Stimulated activated CD4-positive, alpha-beta T cell treated with anti-CD3 and anti-CD28 coated beads, Interleukin-1b, Interleukin-23, amount 100 ng/mL, for 48 hours (primary cell): ENCODE measurements at places on chromosomes 5 and 9.

- DNase-seq, result no peak
These were observed 1312.6 kb upstream of the DMAC1 start for GRCh38 chr9:9112001-9112720.

DNA sequence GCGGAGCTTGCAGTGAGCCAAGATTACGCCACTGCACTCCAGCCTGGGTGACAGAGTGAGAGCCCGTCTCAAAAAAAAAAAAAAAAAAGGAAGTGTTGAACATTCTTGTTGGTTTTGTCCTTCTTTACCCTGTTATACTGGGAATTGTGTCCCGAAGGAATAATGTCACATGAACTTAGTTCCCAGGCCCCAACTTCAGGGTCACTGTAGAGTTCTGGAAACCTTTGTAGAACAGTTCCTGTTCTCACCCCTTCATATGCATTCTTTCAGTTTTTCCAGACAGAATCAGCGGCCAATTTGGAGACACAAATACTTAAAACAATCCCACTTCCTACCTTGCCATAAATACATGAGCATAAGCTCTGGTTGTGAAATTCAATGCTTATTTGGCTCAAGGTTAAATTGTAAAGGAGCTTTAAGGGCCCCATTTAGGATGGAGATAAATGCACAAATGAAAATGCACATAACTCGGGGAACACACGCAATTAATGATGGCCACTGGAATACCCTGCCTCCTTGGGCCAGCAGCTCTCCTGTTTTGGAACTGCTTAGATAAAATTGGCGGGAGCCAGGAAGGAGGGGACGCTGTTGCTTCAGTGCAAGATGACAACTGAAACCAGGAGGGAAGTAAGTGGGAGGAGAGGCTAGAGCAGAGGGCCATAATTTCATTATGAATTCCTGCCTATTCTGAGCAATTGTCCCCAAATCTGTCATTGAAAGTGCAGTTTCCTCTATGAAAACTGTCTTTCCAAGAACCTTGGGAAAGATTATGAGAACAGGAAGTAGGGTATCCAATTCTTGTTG is 153.7 kb downstream of the FGF1 start:
- no peak for DNase-seq

DNA sequence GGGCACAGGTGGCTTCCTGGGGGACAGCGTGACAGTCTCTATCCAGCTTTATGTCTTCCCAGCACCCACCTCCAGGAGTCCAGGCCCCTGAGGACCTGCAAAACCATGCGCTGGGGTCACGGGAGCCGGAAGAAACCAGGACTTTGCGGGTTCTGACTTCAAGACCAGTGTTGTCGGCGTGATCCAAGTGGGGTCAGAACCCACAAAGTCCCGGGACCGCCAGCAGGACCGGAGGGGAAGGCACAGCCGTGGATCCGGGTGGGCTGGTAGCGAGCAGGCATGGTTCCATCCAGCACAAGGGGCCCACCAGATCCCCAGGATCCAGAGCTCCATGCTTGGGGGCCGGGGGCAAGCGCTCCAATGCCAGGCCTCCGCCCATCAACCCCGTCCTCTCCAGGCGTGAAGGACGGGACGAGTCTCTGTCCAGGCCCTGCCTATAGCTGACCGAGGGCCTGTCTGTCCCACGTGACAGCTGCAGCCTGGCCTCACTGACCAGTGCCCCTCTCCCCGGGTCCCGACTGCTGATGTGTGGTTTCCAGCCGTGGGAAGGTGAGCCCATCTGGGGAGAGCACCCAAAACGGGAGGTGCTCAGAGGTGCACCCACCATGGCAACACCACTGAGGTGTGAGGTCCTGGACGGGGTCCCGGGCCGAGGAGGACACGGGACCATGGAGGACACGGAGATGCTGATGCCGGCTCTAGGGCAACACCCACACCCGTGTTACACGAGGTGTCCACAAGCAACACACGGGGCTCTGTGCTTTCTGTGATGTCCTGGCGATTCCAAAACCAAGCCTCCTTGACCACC is 48.9 kb downstream of the SLC12A7 start:
- DNase-seq, result no peak

GRCh38 chr9:79610791-79611614 is 39.2 kb downstream of the TLE4 start:
- no peak for DNase-seq

DNA sequence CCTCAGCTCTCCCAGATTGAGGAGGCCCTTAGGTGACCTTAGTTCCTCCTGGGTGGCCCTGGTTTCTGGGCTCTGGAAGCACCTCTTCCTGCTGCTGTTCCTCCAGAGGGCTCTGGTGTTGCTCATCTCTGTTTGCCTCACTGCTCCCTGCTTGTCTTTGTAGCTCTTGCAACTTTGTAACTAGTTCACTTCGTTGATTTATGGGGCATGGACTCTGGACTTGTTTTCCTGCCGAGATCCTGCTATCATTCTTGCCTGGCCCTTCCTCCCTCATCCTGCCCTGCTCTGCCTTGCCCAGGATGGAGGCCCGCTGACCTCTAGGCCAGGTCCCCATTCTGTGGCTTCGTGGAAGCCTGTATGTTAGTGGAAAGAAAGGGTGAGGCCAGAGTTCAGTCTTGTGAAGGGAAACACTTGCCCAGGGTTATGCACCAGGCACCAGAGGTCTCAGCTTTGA is 169.3 kb downstream of the MACROH2A1 start:
- DNase-seq, result no peak

DNA sequence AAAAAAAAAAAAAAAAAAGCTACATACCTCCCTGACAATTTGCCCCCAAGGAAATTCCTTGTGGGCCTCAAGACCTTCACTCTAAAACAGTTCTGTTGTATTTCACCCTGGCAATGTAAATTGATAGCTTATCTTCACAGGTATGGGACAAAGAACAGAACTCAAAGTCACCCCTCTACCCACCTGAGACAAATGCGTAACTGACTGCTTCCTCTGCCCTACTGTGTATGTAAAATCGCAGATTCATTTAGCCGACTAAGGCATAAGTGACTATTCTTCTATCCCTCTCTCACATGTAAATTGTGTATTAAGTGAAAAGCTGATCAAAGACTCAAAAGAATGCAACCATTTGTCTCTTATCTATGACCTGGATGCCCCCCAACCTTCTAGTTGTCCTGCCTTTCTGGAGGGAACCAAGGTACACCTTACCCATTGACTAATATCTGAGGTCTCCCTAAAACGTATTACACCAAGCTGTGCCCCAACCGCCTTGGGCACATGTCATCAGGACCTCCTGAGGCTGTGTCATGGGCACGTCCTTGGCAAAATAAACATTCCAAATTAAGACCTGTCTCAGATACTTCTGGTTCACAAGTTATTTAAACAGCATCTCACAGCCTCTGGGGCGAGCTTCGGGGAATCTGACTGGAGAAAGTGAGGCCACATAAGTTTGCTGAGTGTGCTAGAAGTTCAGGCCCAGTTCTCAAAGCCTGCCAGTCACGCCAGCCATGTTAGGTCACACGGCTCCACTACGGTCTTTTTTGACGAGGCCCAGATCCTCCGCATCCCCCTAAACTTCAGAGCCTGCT is 954 bp downstream of the TBCA start:
- DNase-seq, result peak; percentile 40

- no peak for DNase-seq
These were observed 519.3 kb upstream of the PTGER4 start for GRCh38 chr5:40160435-40160834.

GRCh38 chr5:149403923-149404745 is 25.0 kb upstream of the IL17B start:
- DNase-seq, result no peak

DNA sequence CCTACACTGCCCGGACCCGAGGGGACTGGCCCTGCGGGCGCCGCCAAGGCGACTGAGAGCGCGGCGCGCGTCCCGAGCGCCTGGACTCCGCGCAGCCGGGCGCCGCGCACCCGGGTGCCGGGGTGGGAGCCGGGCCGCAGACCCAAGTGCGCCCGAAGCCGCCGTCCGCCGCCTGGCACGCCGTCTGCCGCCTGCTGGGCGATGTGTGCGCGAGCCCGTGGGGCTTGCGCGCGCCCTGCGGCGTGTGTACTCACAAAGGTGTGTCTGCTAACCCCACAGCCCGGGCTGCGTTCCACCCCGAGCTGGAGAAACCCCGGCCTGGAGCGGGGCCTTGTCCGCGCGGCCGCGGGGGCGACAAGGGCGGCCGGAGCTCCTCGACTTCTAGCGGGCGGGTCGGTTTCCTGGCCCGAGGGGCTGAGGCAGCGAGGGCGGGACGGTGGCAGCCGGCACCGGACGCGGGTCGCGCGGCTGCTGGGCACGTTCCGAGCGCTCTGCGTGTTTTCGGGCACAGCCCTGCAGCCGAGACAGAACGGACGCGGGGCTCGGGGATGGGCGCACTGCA is 1.1 kb upstream of the ZSWIM6 start:
- peak; percentile 65 for DNase-seq

- DNase-seq, result no peak
These were observed 25.7 kb downstream of the C9orf85 start for GRCh38 chr9:71937070-71937625.

GRCh38 chr5:76818844-76819831 is at the start of gene F2RL1:
TSS of gene F2RL1 (plus strand) at chr5:76819030. CDS start at chr5:76819183, 153 bp downstream.
- DNase-seq, result peak; percentile 29

GRCh38 chr9:91061506-91061905 is 259.9 kb downstream of the SYK start:
- DNase-seq, result no peak

- no peak for DNase-seq
These were observed 628.0 kb upstream of the ADAMTS16 start for GRCh38 chr5:4511996-4512656.

GRCh38 chr5:171852255-171852681 is 66.7 kb downstream of the SMIM23 start:
- no peak for DNase-seq

GRCh38 chr5:116379306-116379705 is 195.3 kb downstream of the SEMA6A start:
- DNase-seq, result no peak

DNA sequence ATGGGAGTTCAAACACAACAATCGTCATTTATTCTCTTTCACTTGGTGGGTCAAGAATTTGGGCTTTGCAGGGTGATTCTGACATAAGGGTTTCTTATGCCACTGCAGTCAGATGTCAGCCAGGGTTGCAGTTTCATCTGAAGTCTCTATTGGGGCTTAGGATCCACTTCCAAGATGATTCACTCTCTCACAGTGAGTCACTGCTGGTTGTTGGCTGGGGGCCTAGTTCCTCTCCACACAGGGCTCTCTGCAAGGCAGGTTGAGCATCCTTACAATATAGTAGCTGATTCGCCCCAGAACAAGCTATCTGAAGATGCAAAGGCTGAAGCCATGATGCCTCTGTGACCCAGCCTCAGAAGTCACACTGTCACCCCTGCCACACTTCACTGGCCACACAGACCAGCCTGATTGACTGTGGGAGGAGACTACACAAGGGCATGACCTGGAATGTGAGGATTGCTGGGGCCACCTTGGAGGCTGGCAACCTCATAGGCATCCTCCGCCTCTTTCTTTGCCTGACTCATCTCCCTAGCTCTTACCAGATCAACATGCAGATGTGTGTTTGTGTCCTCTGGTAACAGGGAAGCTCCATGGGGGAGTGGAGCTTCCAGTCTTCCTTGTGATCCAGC is 4.5 kb upstream of the CARD19 start:
- peak; percentile 89 for DNase-seq

- DNase-seq, result no peak
These were observed 306.4 kb downstream of the ZSWIM6 start for GRCh38 chr5:61638476-61638875.

- DNase-seq, result no peak
These were observed 313.0 kb upstream of the ZNF608 start for GRCh38 chr5:125059255-125060002.

GRCh38 chr5:156376751-156377150 is 49.8 kb downstream of the SGCD start:
- no peak for DNase-seq

GRCh38 chr5:74673011-74673790 is 11.8 kb upstream of the HEXB start:
- DNase-seq, result no peak

- no peak for DNase-seq
These were observed 58.2 kb downstream of the CAMSAP1 start for GRCh38 chr9:135849181-135849580.

GRCh38 chr9:108687006-108687987 is 168.5 kb downstream of the ACTL7B start:
- no peak for DNase-seq

GRCh38 chr9:130555061-130555460 is 24.3 kb upstream of the FUBP3 start:
- no peak for DNase-seq

GRCh38 chr9:32260151-32260862 is 124.1 kb upstream of the ACO1 start:
- no peak for DNase-seq

- DNase-seq, result no peak
These were observed 44.5 kb downstream of the PTTG1 start for GRCh38 chr5:160466116-160466515.

- no peak for DNase-seq
These were observed 267.5 kb downstream of the EBF1 start for GRCh38 chr5:158832096-158832685.

GRCh38 chr9:92512622-92513021 is 23.2 kb downstream of the ECM2 start:
- no peak for DNase-seq

DNA sequence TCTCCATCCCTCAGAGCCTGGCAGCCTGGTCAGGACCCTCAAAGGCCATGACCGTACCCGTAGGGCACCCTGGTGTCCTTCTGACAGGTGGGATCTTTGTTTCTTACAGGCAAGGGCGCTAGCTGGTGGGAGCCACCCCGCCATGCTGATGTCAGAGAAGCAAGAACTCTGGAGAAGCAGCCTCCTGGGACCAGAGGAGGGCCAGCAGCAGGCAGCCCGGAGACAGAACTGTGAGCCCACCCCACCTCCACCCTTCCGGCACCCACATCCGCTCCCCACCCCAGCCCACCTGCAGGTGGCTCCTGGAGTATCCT is 42.2 kb upstream of the IL17B start:
- DNase-seq, result no peak

GRCh38 chr9:92173318-92173717 is 58.1 kb upstream of the SPTLC1 start:
- no peak for DNase-seq

GRCh38 chr5:103293719-103294118 is 35.2 kb downstream of the MACIR start:
- no peak for DNase-seq

DNA sequence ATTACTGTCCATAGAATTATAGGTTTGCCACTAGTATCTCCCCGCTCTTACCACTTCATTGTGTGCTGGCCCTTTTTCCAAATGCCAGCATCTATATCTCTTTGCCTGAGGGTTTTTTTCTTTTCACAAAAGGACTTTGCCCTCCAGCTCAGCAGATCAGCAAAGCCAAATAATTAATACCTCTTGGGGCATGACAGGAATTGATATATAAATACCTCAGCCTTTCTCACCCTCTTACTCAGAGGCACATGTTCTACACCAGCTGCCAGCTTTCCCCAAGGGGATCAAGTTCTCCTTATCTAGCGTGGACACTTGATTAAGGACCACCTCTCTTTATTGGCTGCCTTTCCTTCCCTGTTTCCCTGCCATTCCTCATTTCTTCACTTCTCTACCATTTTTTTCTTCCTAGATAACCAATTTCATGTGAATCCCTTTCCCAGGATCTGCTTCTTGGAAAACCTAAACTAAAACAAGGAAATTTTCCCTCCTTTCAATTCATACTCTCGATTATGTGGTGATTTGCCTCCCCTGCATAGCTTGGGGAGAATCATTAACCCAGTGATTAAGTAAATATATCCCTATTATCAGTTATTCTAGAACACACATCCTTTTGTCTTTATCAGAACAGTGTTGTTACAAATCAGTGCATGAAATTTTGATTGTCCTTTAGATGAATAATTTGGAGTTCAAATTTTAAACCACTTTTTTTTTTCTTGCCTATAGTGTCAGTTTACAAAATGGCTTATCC is 6.9 kb upstream of the NUDT12 start:
- no peak for DNase-seq
